ENCODE measurements at places on chromosomes 4 and X. TPM values are rescaled to one million over a fixed set of nuclear protein-coding genes. Genes with fewer than 3 reads are reported as not detected.
A peak's percentile ranks its signal among the peaks of the same experiment; 100 is the strongest.

The OTC gene
- 2.9 TPM for total RNA-seq

The TBX22 gene
- not detected for total RNA-seq

GRCh38 chr4:78797777-78798284 lies 21.7 kb downstream of the BMP2K start:
- no peak for DNase-seq

DNA sequence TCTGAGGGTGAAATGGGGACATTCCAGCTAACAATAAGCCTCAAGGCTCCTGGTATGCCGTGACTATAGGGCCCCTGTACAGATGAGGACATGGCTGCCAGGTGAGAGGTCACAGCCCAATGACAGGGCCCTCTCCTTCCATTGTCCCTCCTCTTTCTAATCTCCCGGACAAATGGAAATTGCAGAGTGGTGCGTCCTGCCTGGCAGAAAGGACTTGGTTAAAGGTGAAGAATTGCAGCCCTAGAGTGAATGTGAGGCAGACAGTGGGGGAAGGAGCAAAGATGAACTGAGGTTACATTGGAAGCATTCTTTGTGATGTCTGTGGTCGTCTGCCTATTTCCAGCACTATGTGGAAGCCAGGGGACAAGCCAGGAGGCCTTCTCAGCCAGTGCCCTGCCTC lies 6.7 kb upstream of the UCP1 start:
- DNase-seq = no peak

- DNase-seq = no peak
Measured at GRCh38 chr4:118867311-118868067, 21.2 kb upstream of the SYNPO2 start.

DNA sequence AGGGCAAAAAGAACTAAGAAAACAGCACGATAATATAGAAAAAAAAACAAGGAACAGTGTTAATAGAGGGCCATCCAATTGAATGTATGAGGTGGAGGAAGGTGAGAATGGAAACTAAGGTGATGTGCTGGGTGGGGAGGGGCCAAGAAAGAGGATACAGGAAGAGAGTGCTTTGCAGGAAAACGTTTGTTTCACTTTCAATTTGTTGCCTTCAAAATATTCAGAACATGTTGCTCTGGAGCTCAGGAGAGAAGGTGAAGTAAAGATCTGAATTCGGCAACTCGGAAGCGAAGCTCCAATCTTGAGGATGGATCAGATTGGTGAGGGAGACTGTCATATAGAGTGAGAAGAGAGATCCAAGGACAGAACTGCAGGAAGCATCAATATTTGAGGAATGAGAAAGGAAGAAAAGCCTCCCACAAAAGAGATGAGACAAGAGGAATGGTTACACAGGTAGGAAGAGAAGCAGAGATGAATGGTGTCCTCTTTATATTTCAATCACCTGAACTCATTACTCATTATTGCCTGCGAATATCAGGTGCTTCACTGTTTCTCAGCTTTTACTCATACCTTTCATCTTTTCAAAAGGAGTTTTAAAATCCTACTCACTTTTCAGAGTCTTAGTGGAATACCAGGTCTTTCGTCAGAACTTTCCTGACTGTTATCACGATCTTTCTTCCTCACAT lies 14.7 kb upstream of the SEC24D start:
- DNase-seq = no peak

The RPA4 gene
- 1.4 TPM for total RNA-seq

DNA sequence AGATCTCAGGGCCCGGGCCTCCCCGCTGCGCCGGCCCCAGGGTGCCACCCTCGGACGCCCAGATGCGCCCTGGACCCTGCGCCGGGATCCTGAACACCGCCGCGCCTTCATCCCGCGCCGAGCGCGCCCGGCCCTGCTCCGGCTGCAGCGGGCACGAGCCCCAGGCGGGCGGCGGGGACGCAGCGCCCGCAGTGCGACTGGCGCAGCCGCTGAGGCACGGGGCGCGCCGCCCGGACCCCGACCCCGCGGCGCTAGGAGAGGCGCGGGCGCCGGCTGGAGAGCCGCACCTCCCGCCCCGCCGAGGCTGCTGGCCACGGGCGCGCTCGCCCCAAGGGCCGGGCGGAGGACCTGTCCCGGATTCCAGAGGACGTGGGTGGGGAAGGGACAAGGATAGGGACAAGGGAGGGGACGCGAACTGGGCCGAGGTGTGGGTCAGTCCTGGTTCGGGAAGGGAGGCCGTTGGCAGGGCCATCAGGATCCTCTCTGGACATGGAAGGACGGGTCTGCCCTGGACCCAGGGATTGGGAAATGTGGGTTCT lies 1.1 kb downstream of the ZFYVE28 start:
- DNase-seq = peak; percentile 78

GRCh38 chr4:107603430-107603829 lies 116.6 kb downstream of the PAPSS1 start:
- no peak for DNase-seq

- DNase-seq = no peak
Measured at GRCh38 chr4:124090021-124090420, 622.5 kb downstream of the ANKRD50 start.

DNA sequence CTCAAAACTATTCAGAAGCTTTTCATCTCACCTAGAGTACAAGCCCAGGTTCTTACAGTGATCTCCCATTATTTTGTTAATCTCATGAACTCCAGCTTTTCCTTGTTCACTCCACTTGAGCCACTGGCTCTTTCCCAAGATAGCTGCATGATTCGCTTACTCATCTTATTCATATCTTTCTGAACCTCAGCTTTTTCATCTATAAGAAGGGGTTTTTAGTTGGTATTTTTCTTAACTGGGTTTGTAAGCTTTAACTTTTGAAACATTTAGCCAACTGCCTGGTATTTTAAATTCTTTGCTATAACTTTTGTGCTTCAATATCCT lies 24.0 kb downstream of the GIMD1 start:
- no peak for DNase-seq

The CDKL2 gene
- total RNA-seq = 0.71 TPM

The FRG2 gene
- total RNA-seq = not detected

The RAI2 gene
- 33.8 TPM for total RNA-seq

- DNase-seq = no peak
Measured at GRCh38 chr4:136369073-136369472, 1163.2 kb downstream of the PCDH18 start.

DNA sequence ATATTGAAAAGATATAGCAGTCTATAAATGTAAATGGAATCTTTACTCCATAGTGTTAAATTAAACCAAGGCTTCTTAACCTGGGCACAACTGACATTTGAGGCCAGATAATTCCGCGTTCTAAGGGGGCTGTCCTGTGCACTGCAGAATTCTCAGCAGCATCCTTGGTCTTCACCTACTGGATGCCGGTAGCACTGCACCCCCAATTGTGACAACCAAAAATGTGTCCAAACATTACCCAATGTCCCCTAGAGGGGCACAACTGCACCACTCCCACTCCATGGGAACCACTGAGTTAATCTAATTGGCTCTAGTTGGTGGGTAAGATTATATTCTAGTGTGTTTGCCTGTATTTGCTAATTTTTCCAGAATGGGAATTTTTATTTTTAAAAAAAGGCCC lies 16.6 kb downstream of the AP1S2 start:
- no peak for DNase-seq

- DNase-seq = no peak
Measured at GRCh38 chr4:174016251-174016650, 267.2 kb downstream of the FBXO8 start.

DNA sequence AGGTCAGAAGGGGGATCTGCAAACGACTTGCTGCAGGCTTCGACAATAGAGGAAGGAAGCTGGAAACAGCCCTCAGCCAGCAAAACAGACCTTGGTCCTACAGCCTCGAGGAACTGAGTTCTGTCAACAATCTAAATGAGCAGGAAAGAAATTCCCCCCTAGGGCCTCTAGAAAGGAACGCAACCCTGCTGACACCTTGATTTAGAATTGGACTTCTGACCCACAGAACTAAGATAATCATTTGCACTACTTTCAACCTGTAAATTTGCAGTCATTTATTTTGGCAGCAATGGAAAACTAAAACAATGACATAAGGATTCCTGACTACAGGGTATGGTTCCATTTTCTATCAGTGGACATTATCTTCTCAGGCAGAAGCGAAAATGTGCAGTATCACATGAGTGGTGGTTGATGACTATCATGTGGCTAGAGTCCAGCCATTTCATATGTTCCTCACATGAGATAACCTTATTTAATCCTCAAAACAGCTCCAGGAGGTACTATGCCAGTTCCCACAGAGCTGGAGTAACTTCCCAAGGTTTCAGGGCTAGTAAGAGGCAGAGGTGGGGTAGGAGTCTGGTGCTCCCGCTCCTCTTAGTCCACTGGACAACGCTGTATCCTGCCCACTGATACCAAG lies 61.6 kb downstream of the SAT1 start:
- DNase-seq = no peak

The IL9R gene
- 0.83 TPM for total RNA-seq

The IQCM gene
- not detected for total RNA-seq

- DNase-seq = no peak
Measured at GRCh38 chr4:52813546-52813945, 48.6 kb upstream of the RASL11B start.

DNA sequence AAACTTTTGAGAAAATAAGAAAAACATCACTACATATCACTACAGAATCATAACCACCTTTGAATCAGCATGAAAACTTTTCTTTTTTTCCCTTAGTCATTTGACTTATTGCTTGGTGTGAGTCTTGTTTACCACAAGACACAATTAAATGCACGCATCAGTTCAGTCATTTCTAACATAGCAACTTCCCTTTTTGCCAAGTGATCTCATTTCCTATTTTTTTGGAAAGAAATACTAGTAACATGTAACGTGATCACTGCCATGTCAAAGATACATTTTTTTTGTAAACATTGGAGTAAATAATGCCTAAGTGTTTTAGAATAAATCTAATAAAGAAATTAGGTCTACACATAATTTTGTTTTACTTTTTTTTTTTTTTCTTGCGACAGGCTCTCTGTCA lies 5.1 kb upstream of the CXCL8 start:
- no peak for DNase-seq

The PTCHD1 gene
- 23.4 TPM for total RNA-seq

Data from posterior vena cava (tissue), 2 donors.